ENCODE measurements at places on chromosomes 4 and X.

DNA sequence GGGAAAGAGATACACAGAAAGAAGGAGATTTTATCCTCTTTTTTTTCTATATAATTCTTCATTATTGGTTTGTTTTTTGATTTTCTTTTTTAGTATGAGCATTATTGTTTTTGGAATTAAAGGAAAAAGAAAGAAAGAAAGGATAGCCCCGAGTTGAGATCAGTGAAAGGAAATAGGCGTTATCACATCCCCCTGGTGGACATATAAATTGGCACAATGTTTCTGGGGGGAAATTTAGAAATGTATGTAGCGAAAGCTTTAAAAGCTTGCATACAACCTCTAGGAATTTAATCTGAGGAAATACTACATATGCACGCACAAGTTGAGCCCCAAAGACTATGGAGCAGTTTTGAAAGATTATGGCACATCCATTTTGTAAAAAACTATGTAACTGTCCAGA lies 226.3 kb upstream of the LDB2 start:
- no peak for DNase-seq

- DNase-seq, result no peak
These were observed 45.1 kb downstream of the JADE3 start for GRCh38 chrX:46957297-46957696.

DNA sequence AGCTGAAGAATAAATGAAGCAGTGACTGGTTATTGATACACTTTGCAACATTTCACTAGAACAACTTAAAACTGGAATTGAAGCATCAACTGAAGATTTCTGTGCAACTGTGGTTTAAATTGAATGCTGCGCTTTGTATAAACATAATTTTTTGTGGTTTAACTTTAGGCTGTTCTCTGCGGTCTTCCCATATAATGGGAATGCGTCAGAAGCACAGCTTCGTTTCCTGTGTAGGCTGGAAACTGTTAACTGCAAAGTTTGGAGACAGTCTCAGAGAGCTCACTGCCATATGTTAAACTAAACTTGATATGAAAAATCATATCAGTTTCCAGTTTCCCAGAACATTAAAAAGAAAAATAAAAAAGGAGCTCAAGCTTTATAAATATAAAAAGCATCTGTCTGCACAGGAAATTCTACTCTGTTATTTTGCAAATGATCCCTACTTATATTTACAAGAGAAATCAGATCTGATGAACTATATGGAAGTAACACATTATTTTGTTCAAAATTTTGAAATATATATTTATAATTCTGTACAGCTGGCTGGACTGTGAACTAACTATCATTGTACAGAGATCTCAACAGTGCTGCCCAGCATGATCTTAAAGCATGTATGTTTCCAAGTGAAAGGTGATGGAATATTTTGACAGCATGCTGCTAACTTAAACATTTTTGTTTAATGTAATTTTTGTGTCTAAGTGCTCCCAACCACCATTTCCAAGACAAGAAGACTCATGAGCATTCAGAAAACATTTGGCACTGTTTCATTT lies 139.9 kb downstream of the NDST3 start:
- DNase-seq, result peak; percentile 48

DNA sequence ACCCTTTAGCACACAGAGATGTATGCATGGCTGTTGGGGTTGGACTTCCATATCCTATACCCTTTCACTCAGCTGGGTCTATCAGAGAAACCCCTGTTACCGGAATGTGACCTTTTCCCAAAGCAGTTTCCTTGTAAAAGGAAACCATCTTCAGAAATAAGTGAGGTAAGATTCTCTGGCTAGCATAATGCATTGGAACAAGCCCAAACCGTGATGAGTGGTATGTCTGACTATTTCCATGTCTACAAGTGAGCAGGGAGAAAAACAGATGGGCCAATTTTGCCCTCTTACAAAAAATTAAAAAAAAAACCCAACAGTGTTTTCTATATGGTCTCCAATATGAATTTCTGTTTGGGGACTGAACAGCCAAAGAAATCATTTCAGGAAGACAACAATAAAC lies 283.9 kb downstream of the SMARCA1 start:
- peak; percentile 3 for DNase-seq

DNA sequence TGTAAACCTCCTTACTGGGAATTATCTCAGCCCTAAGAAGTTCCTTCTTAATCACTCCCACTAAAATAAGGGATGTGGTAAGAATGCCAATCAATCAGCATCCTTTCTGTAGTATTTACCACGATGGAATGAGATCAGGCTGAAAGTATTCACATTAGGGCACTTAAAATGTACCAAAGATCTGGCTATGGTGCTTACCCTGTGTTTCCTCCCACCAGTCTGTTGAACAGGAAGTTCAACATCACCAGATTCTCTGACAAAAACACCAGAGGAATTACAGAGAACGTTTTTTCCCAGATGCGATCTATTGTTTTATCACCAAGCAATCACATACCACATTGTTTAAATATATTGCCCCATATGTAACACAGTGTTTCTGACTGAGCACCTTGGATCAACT lies 2.1 kb upstream of the CLCN3 start:
- DNase-seq, result peak; percentile 49

DNA sequence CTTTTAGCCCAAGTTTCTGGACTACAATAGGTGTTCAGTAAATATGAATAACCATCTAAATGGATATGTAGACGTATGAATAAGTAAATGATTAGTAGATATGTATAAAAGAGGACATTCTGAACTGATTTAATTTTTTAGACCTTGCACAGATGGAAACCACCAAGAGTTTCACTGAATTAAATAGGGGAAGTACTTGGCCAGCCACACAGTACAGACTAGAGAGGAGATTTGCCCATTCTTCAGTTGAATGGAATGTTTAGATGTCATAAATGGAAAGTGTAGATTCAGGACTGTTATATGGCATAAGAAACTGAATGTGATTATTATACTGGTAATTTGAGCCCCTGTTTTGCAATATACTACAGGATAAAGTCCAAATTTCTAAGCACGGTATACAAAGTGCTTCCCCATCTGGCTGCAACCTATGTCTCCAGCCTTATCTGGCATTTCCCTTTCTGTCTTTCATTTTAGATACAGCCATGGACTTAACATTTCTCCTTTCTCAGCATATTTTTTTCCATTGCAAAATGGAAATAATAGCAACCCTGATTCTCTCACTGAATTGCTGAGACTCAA lies 137.8 kb upstream of the HS3ST1 start:
- no peak for DNase-seq

- peak; percentile 19 for DNase-seq
These were observed 29.1 kb downstream of the TTC29 start for GRCh38 chr4:146916479-146917076.

- DNase-seq, result no peak
These were observed 102.7 kb upstream of the TBC1D9 start for GRCh38 chr4:140858897-140859296.

- DNase-seq, result no peak
These were observed 96.6 kb downstream of the SH3KBP1 start for GRCh38 chrX:19790829-19791228.

DNA sequence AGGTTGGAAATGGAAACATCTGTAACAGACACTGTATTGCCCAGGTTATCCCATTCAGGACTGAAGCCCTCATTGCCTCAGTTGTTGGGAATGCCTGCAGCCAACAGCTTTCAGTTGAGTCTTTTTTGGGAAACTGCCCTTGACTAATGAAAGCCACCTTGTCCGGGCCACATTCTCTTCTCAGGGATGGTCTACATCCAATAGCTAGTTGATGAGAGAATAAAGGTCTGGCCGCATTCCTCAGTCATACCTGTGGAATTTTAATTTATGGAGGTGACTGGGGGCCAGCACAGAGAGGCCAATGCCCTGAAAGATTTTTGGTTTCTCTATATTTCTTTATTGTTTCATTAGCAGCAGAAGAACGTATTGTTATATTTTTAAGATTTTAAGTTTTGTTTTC lies 147.6 kb upstream of the MSX1 start:
- DNase-seq, result no peak

DNA sequence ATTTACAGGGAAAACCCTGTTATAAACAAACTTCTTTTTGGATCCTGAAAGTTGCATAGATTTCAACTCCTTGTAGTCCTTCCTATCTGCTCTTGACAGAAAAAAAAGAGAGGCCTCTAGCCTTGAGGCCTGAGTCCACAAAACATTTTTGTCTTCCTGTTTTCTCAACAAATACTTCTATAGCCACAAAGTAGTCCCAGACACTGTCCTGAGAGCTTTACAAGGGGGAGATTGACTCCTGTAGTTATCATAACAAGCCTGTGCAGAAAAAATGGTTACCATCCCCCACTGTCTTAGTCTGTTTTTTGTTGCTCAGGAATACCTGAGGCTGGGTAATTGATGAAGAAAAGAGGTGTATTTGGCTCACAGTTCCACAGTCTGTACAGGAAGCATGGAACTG lies 35.2 kb downstream of the PCDH7 start:
- no peak for DNase-seq

DNA sequence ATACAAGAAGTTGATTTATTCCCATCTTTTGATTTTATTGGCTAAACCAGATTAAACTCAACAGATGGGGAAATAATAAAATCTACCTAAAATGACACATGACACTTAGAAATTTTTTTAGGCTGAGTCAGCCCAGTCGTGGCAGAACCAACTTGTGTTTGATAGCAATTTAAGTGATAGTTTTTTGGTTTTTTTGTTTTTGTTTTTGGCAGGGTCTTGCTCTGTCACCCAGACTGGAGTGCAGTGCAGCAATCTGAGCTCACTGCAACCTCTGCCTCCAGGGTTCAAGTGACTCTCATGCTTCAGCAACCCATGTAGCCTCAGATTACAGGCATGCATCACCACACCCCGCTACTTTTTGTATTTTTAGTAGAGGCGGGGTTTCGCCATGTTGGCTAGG lies 370.3 kb upstream of the NOCT start:
- DNase-seq, result no peak

GRCh38 chr4:185311113-185311888 lies 84.4 kb downstream of the LRP2BP start:
- no peak for DNase-seq

GRCh38 chrX:15737959-15738902 lies at the start of gene CA5B:
Gene CA5B (plus strand): TSS chrX:15738270. CDS start chrX:15750024, 11,754 bp downstream.
- DNase-seq, result no peak

GRCh38 chr4:158020176-158020575 lies 152.6 kb downstream of the GASK1B start:
- DNase-seq, result peak; percentile 79

DNA sequence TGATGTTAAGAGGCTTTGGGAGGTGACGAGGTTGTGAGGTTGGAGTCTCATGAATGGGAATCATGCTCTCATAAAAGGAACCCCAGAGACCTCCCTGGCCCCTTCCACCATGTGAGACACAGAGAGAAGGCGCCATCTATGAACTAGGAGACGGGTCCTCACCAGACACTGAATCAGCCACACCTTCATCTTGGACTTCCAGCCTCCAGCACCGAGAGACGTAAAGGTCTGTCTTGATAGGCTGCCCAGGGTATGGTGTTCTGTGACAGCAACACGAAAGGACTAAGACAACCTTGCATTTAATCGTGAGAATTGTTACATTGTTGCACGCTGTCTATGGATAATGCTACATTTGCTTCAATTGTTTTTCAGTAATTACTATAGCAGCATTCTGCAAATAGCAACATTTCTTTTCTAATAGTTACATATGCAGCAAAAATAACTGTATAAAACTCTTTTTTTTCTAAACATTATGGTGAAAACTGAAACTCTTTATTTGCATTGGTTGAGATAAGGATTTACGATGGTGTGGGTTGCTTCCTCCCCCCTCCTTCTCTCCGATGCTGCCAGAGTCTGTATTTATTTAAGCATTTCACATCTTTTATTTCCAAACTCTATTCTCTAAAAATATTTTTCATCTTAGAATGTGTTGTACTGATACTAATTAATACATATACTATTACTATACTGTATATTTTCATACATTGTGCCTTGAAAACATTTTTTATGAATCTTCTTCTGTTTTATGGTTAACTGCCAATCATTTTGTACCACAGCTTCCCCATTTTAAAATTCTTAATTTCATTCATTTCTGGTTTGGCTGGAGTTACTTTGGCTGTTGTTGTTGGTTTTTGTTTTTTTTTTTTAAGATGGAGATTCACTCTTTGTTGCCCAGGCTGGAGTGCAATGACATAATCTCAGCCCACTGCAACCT lies 26.4 kb upstream of the AKAP17A start:
- DNase-seq, result no peak

- no peak for DNase-seq
These were observed 59.0 kb downstream of the CHM start for GRCh38 chrX:85988353-85988752.

- no peak for DNase-seq
These were observed 34.1 kb upstream of the GUCY1B1 start for GRCh38 chr4:155724731-155725130.

DNA sequence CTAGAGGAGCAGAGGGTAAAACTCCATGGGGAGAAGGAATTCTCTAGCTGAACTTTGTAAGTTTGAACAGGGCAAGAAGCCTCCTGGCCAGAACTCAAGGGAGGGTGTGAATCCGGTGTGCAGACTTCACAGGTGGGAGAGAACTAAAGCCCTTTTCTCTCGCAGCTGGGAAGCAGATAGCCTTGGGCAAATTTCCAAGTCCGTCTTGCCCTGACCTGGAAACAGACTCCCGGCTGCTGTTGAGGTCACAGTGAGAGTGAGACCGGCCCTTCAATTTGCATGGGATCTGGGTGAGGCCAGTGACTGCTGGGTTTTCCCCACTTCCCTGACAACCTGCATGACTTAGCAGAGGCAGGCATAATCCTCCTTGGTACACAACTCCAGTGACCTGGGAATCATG lies 94.5 kb upstream of the ZNF827 start:
- no peak for DNase-seq

GRCh38 chr4:186726426-186727168 lies 2.9 kb upstream of the FAT1 start:
- DNase-seq, result no peak

- DNase-seq, result no peak
These were observed 256.1 kb downstream of the THOC2 start for GRCh38 chrX:123476611-123477219.

- DNase-seq, result no peak
These were observed 131.7 kb downstream of the SPCS3 start for GRCh38 chr4:176451443-176451842.

- DNase-seq, result no peak
These were observed 69.6 kb downstream of the ENPP6 start for GRCh38 chr4:184147858-184148737.

- DNase-seq, result no peak
These were observed 124.7 kb upstream of the TLL1 start for GRCh38 chr4:165748321-165748720.

GRCh38 chr4:56102601-56103000 lies 153.9 kb downstream of the CEP135 start:
- DNase-seq, result no peak

GRCh38 chrX:110321670-110322069 lies 3.8 kb upstream of the AMMECR1 start:
- no peak for DNase-seq

Measured in GM04504 (cell line).